ENCODE measurements at places on chromosomes 6 and 20.
A peak's percentile ranks its signal among the peaks of the same experiment; 100 is the strongest.

DNA sequence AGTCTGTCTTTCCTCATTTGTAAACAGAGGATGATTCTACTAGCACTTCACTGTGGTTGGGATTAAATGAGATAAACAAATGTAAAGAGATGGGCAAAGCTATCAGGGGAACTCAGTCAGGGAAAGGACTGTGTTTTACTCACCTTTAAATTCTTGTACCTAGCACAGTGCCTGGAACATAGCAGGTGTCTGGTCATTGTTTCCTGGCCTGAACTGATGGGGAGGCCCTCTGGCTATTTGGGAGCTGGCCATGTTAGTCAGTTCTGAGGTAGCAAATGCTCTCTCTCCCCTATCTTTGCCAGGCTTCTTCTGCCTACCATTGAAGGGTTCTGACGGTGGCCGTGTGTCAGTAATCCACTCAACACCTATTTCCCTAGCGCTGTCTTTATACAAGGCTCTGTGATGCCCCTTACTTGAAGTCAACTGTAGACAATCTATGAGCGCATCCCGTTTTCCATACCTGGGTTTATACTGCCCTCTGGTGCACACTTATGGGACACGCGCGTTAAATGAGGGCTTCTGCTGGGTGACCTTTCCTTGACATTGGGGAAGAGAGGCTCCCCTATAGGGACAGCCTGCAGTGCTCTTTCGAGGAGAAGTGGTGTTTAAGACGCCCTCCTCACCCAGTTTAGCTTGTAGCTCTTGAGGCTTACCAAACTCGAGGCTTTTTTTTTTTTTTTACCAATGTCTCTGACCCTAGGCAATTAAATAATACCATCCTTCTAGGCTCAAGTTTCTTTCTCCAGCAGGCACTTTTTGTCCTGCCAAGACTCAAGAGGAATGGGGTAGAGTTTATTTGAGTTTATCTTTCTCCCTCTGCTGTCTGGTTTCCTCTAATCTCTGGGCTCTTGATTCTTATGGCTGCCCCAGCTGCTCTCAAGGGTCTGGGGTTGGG lies 4.0 kb upstream of the SPATS1 start:
- DNase-seq = peak; percentile 58

- DNase-seq = no peak
Observed at GRCh38 chr6:4153514-4153985, 18.2 kb upstream of the ECI2 start.

DNA sequence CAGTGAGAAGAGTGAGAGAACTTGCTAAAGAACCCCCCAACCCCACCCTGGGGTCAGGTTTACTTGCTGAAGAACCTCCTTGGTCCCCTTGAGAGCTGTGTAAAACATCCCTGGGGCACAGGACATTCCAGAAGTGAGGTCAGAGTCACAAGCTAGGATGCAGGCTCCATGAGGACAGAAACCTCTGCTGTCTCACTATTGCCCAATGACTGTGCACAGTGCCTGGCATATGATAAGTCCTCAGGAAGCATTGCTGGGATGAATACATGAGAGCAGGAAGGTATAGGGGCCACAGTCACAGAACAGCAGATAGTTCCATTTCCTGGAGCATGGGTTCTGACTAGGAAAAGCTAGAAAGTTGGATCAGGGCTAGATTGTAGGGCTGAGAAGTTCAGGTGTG lies 18.4 kb downstream of the NT5E start:
- no peak for DNase-seq

DNA sequence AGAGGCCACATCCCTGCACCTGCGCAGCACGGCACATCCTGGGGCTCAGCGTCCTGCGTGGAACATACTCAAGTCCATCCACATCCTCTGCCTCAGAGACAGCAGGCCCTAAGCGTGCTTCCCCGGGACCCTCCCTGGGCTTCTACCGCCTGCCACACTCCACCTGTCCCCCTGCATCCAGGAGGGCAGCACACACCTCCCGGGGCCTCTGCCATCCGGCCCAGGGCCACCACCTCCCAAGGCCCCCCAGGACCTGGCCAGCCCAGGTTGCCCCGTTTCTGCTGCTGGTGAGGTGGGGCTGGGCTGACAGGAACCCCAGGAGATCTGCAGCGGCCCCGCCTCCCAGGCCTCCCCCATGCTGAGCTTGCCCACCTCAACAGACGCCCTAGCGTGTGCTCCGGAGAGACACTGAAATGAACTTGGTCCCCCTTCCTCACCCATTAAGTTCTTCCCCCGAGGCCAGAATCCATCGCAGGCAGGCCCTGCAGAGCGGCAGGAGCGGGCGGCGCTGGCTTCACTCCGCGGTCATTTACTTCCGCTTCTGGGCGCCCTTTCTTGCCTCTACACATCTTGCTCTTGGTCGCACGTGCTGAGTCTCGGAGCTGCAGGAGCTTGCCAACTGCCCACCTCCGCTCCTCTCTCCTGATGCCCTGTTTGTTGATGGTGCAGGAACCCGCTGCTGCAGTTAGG lies 235.3 kb downstream of the TAF4 start:
- no peak for DNase-seq

GRCh38 chr20:62485062-62485700 lies 9.4 kb upstream of the GATA5 start:
- DNase-seq = no peak

- DNase-seq = no peak
Observed at GRCh38 chr6:44058617-44059358, 68.5 kb downstream of the MRPL14 start.

- no peak for DNase-seq
Observed at GRCh38 chr20:64005394-64005793, 24.5 kb downstream of the PRPF6 start.

GRCh38 chr6:101605874-101606273 lies 212.4 kb downstream of the GRIK2 start:
- no peak for DNase-seq

DNA sequence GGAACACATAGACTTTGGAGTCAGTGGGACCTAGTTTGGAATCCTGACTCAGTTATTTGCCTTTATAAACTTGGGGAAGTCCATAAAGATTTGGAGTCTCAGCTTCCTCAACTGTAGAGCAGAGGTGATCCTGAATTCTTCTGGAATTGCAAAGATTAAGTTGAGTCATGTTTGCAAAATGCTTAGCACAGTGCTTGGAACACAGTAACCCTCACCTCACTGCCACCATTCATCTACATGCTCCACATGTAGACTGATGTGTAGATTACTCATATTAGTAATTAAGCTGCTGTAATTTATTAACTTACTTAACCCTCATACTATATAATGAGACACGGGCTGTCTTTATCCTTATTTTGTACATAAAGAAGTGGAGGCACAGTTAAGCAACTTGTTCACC lies 61.4 kb downstream of the LAMP5 start:
- no peak for DNase-seq

GRCh38 chr6:55937261-55937947 lies 62.0 kb upstream of the BMP5 start:
- DNase-seq = no peak

DNA sequence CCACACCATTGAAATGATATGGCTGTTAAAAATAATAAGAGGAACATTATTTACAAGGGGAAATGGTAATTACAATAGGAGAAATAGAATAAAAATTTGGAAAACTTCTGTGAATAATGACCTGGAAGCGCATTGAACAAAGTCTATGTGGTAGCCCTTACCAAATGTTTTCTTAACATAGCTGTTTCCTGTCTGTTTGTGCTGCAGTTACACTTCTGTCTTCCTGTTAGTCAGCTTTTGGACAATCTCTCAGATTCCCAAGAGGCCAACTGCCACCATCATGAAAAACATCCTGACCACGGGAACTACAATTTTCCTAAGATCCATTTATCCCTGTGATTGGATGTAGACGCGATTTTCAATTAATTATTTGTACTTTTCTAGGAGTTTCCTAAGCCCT lies 754.4 kb upstream of the MARCKS start:
- no peak for DNase-seq

DNA sequence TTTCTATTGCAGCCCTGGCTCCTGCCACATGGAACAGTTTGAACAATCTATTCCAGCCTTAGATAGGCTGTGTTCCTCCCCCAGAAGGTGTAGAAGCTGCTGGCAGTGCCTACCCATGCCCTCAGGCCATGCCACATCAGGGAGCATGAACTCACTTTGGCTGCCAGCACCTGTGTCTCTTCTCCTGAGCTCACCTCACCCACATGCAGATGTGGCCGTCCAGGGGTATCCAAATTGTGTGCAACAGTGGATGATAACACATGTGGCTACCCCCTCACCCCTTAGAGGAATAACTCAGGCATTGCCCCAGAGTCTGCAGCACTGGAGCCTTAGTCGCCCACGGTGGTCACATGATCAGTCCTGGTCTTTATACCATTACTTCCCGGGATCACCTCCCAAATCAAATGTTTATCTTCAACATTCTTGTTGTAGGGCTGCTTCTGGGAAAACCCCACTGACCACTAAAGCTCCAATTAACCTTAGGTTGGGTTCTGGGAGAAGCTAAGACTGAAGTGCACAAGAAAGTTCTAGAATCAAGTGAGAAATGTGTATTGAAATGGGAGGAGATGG lies 110.4 kb downstream of the BANF2 start:
- no peak for DNase-seq

DNA sequence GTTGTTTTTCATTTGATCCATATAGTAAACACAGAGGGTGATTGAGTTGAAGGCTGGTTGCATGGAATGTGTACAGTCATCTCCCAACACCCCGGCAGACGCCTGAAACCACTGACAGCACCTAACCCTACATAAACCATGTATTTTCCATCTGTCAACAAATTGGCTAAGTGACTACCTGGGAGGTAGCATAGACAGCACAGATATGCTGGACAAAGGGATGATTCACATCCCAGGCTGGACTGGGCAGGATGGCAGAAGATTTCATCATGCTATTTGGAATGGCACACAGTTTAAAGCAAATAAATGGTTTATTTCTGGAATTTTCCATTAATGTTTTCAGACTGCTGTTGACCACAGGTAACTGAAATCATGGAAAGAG lies 4.4 kb upstream of the VIP start:
- no peak for DNase-seq

DNA sequence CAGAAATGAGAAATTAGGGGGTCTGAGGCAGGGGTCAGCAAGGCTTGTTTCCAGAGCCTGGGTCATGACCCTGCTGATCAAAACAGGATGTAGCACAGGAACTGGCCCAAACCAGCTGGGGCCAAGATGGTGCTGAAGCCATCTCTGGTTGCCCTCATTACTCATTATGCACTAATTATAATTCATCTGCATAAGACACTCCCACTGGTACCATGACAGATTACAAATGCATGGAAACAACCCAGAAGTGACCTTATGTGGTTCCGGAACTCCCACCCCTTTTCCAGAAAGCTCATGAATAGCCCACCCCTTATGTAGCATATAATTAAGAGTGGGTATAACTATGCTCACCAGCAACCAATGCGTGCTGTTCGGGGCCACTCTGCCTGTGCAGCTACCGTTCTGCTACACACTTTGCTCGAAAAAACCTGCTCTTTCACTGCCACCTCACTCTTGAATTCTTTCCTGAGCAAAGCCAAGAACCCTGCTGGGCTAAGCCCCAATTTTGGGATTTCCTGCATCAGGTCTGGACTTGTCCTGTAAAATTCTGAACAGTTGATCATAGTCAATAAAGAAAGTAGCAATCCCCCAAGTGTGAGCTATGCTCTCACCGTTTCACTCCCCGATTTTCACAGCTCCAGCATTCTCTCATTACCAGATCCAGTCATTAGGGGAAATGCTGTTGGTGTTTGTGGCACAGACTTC lies 122.3 kb downstream of the WDR27 start:
- no peak for DNase-seq

GRCh38 chr20:32474967-32475811 lies 109.9 kb downstream of the NOL4L start:
- DNase-seq = no peak

GRCh38 chr6:152946995-152947394 lies 35.8 kb downstream of the FBXO5 start:
- DNase-seq = no peak

GRCh38 chr20:58192567-58192966 lies 35.9 kb downstream of the ANKRD60 start:
- peak; percentile 8 for DNase-seq

DNA sequence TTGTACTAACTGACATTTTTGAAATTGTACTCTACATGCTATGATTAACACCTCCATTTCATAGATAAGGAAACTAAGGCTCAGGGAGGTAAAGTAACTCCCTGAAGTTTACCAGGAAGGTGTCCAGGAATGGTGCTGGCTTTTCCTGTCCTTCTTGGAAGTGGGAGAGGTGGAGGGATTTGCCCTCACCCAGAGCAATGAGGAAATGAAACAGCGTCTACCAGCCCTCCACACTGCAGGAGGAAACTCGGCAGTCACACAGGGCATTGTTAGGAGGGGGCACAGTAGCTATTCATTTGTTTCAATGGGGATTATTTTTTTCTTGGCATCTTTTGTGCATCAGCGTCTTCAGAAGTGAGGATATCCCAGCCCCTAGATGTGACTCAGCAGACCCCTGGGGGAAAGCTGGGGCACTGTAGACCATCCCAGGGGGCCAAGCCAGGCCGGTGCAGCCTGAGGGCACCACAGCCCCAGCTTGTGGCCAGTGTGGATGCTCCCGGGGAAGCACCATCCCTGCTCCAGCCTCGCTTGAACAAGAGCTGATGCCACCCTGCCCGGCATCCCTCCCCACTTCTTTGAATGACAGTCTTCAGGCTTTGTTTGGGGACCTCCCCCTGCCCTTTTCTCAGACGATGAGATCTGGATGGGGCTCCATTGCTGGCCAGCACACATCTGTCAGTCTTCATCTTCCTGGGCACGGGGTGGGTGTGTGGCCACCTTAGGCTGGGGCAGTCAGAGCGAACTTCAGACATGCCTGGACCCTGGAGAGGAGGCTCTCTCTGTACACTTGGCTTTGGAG lies 224.4 kb upstream of the PMEPA1 start:
- no peak for DNase-seq

DNA sequence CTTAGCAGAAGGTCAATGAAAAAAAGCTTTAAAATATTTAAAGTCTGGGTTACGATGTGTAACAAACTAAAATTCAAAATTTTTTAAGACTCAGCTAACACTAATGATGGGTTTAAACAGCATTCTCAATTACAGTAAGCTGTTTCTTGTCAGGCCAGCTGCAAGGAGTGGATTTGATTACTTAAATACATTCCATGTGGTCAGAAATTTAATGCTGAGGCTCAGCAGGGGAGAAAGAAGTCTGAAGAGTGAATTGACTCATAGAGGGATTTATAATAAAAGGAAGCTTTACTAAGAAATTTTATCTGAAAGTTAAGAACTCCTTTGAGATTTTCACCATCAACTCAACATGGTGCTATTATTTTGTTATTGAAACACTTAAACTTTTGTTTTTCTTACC lies 398.6 kb downstream of the KHDRBS2 start:
- no peak for DNase-seq

- no peak for DNase-seq
Observed at GRCh38 chr6:163487606-163488005, 73.1 kb downstream of the QKI start.

DNA sequence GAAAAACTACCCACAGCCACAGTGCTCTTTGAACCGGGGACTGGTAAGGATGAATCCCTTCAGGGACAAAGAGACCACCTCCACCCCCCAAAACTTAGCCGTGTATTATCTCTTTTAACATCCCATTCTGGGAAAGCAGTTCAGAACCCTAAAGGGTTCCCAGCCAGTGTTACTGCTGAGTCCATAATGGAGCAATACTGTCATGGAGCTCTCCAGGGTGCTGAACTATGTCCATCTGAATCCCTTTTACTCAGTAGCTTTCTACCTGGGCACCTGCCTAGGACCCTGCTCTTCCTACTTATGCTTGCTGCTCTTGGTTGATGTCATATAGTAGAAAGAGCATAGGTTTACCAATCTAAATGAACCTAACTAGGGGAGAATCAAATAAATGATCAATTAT lies 22.3 kb upstream of the SAYSD1 start:
- no peak for DNase-seq

GRCh38 chr6:134593442-134593841 lies 275.5 kb upstream of the SGK1 start:
- DNase-seq = no peak
